Keratinocyte (primary cell): ENCODE measurements at places on chromosomes 3 and 15. TPM values are rescaled to one million over a fixed set of nuclear protein-coding genes. Genes with fewer than 3 reads are reported as not detected.

Gene BFSP2
- not detected in 3 replicates for polyA plus RNA-seq

Gene SLITRK3
- not detected in 3 replicates for polyA plus RNA-seq

Gene STRA6
- polyA plus RNA-seq: 0.09 TPM in 1 of 3 replicates, not detected in the others

Gene CLDN1
- 126 to 406 TPM (median 218 TPM) in 3 replicates for polyA plus RNA-seq

Gene RBP2
- not detected in 3 replicates for polyA plus RNA-seq

Gene IGSF10
- polyA plus RNA-seq: under 0.01 to 0.01 TPM (median 0.01 TPM) in 3 replicates

Gene PRSS50
- polyA plus RNA-seq: not detected in 3 replicates

Gene RARRES1
- polyA plus RNA-seq: not detected in 3 replicates

Gene ADIPOQ
- not detected in 3 replicates for polyA plus RNA-seq

Gene PIGB
- 13.3 to 29.1 TPM (median 24.8 TPM) in 3 replicates for polyA plus RNA-seq

Gene FSTL1
- polyA plus RNA-seq: 59.0 to 93.9 TPM (median 67.1 TPM) in 3 replicates

Gene TMEM207
- polyA plus RNA-seq: not detected in 3 replicates

Gene CDCP1
- 71.0 to 171 TPM (median 85.8 TPM) in 3 replicates for polyA plus RNA-seq

Gene GOLGA6D
- polyA plus RNA-seq: 0.03 TPM in 1 of 3 replicates, not detected in the others

Gene CACNA2D2
- 0.02 to 0.04 TPM (median 0.04 TPM) in 3 replicates for polyA plus RNA-seq

Gene SAMD7
- not detected in 3 replicates for polyA plus RNA-seq

Gene SERPINI2
- polyA plus RNA-seq: not detected in 3 replicates

Gene TMCO5A
- polyA plus RNA-seq: not detected in 3 replicates

Gene GMNC
- polyA plus RNA-seq: 0.04 TPM in 1 of 3 replicates, not detected in the others

Gene GOLGA8H
- polyA plus RNA-seq: 0.03 TPM in 1 of 3 replicates, not detected in the others

Gene NTRK3
- not detected in 3 replicates for polyA plus RNA-seq

Gene ALDH1L1
- 0.09 to 0.35 TPM (median 0.17 TPM) in 3 replicates for polyA plus RNA-seq

Gene GOLGA8T
- 0.10 TPM in 1 of 3 replicates, not detected in the others for polyA plus RNA-seq

Gene COL6A5
- polyA plus RNA-seq: not detected in 3 replicates

Gene ULK3
- polyA plus RNA-seq: 12.0 to 26.4 TPM (median 16.5 TPM) in 3 replicates

Gene TMEM158
- polyA plus RNA-seq: 2.0 to 3.4 TPM (median 2.0 TPM) in 3 replicates

Gene PRR20G
- polyA plus RNA-seq: 0.05 TPM in 1 of 3 replicates, not detected in the others

Gene SLC12A1
- not detected in 3 replicates for polyA plus RNA-seq

Gene PARP9
- 62.4 to 70.1 TPM (median 66.1 TPM) in 3 replicates for polyA plus RNA-seq

Gene TGM5
- polyA plus RNA-seq: 0.07 to 0.23 TPM in 2 of 3 replicates, not detected in the other

Gene SERINC4
- 0.05 to 0.14 TPM in 2 of 3 replicates, not detected in the other for polyA plus RNA-seq

Gene RUVBL1
- polyA plus RNA-seq: 66.6 to 136 TPM (median 94.8 TPM) in 3 replicates

Gene ADCY5
- 0.04 TPM in 1 of 3 replicates, not detected in the others for polyA plus RNA-seq

Gene MOBP
- polyA plus RNA-seq: not detected in 3 replicates

Gene DUOX2
- polyA plus RNA-seq: 0.31 to 0.75 TPM (median 0.31 TPM) in 3 replicates

Gene DAZL
- not detected in 3 replicates for polyA plus RNA-seq

Gene MORC1
- polyA plus RNA-seq: not detected in 3 replicates

Gene CDHR4
- polyA plus RNA-seq: 0.19 TPM in 1 of 3 replicates, not detected in the others

Gene SEMA3F
- polyA plus RNA-seq: 72.8 to 115 TPM (median 102 TPM) in 3 replicates

Gene THOC7
- polyA plus RNA-seq: 64.3 to 131 TPM (median 85.5 TPM) in 3 replicates

Gene PRTG
- polyA plus RNA-seq: not detected in 3 replicates

Gene P2RY1
- 0.45 to 1.1 TPM (median 1.1 TPM) in 3 replicates for polyA plus RNA-seq

Gene GABRR3
- polyA plus RNA-seq: not detected in 3 replicates

Gene SLC38A3
- polyA plus RNA-seq: not detected in 3 replicates

Gene ST8SIA2
- 0.22 to 0.63 TPM (median 0.27 TPM) in 3 replicates for polyA plus RNA-seq

Gene CADPS
- polyA plus RNA-seq: not detected in 3 replicates

Gene CD200R1
- 0.97 to 1.9 TPM (median 1.6 TPM) in 3 replicates for polyA plus RNA-seq

Gene RNU5B-1
- polyA plus RNA-seq: not detected in 3 replicates

Gene CFAP100
- not detected in 3 replicates for polyA plus RNA-seq
